Inflammatory macrophage treated with lipopolysaccharide for 1 hour (primary cell): ENCODE measurements at places on chromosomes 4 and X.

- peak; percentile 8 for DNase-seq
These were observed 6.3 kb upstream of the ACE2 start for GRCh38 chrX:15607067-15607466.

- DNase-seq = no peak
These were observed 30.5 kb upstream of the TEX13C start for GRCh38 chrX:125289209-125289608.

DNA sequence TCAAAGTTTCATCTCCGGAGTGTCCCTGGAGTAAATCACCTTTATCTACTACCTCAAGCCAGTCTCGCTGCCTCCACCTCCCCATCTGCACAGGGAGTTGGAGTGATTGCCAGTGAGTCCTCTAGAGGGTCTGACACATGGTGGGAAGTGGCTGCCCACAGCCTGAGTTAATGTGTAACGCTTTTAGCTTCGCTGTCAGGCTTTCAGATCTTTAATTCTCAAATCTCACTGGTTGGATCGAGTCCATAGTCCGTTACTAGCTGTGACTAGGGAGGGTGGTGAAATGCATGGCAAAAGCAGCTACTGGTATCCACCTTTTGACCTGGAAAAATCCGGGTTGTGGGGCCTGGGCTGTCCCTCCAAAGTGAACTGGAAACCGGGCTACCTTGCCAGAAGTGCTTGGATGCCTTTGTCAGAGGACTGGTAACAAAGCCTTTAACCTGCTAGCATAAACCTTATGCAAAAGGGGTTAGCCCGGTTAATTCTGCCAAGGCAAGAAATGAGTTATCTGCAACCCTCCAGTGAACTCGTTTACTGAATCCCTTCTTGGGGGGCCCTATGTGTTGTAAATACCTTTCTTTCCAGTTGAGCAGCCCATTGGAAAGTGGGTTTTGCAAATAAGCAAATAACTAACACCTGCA, 5.1 kb upstream of the WDR1 start:
- no peak for DNase-seq

GRCh38 chr4:89249716-89250361, 57.8 kb downstream of the GPRIN3 start:
- DNase-seq = no peak

- DNase-seq = no peak
These were observed 4.2 kb downstream of the HGFAC start for GRCh38 chr4:3445829-3446545.

- no peak for DNase-seq
These were observed 95.6 kb downstream of the STOX2 start for GRCh38 chr4:184000457-184001396.

DNA sequence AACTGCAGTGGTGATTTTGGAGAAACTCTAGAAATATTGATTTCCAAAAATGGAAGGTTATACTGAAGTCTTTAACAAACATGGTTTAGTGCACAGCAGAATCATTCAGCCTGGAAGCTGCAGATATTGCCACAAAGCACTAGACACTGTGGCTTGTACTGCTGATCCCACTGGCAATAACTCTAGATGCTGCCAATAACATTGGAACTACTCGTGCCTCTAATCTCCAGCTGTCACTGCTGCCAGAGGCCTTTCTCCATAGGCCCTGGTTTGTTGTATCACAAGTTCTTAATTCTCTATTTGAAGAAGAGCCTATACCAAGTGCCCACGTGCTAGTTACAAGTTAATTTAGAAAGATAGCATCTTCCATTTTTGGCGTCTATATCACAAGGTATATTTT, 19.3 kb downstream of the DMP1 start:
- DNase-seq = no peak

GRCh38 chr4:4724321-4724720, 135.1 kb upstream of the MSX1 start:
- DNase-seq = no peak

GRCh38 chr4:167688660-167689142, 403.6 kb upstream of the ANXA10 start:
- no peak for DNase-seq

DNA sequence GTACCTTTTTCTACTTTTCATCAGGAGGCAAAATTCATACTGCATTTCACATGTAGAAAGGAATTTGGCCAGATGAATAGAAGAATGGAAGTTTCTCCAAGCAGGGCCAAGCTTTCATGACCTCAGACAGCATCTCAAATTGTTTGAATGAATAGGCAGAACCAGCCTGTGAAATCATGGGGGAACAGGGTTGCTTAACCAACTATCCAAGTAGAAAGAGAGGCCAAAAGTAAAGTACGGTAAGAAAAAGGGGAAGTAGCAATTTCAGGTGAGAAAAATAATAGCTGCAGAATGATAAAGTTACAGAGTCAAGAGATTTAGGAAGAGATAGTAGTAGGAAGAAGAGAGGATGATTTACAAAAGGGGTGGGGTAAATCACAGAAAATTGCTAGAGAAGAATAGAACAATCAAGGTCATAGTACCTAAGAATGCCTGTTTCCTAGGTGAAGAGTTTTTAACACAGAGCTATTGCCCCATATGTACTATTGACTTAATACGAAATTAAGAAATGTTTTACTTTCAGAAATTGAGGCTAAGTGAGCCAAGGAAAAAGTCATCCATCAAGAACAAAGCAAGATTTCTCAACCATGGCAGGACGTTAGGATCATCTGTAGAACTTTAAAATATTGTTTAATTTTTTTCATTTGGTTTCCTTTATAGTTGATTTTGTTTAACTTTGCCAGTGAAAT, 177.1 kb upstream of the TET2 start:
- DNase-seq = no peak

GRCh38 chrX:37697169-37697760, 11.7 kb downstream of the XK start:
- DNase-seq = no peak

GRCh38 chr4:41157009-41157408, 57.3 kb downstream of the APBB2 start:
- DNase-seq = no peak

DNA sequence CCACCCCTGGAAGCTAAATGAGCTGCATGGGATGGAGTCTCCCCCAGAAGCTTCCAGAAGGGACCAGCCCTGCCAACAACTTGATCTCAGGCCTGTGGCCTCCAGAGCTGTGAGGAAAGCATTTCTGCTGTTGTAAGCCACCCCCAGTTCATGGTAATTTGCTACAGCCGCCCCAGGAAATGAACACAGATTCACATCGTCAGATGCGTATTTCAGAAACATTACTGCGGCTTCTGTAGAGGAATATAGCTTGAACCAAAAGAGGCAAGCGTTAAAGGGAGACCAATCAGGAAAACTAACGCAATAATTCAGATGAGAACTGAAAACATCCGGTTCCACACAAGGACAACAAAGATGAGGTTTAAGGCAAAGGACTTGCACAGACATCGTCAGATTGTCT, 128.4 kb upstream of the TBL1X start:
- no peak for DNase-seq

DNA sequence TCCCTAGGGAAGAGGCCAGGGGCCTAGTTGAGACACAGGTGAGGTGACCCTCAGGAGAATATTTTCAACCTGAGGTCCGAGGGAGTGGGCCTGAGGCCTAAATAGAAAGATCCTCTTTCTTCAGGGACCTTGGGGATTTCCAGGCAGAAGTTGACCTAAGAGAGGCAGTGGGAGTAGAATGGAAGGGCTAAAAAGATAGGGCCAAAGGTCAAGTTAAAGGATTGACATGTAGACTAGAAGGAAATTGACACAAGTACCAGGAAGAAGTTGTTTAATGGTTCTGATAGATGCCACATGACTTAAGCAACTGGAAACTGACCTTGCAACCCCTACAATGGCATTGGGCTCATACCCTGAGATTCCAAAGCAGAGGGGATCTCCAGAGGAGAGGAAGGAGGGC, 76.9 kb downstream of the SHROOM3 start:
- DNase-seq = peak; percentile 80

DNA sequence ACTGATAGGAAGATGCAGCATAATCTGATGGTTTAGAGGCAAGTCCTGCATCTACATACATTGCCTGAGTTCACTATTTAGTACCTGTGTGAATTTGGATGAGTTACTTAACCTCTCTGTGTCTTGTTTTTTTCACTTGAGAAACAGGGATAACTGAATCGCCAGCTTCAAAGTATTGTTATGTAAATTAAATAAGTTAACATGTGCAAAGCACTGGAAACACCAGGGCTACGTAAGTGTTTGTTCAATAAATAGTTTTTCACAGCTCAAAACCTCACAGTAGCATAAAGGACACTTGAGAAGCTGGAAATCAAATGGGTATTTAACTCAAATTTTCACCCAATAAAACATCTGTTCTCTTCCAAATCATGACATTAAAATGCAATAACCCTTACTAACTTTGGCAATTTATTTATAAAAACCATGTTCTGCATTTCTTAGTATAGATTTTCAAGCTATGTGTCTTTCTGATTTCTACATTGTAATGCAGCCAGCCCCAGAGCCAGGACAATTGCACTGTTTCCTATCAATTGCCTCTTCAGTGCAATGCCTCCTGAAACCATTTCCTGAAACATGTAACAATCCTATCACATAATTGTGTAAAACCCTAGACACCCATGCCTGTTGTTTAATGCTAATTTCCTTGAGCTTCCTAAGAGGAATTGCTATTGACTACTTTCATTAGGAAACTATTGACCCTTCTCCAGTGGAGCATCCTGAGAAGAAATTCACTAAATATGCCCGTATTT, 177.1 kb downstream of the UNC5C start:
- DNase-seq = no peak
